Gastroesophageal sphincter (tissue), 4 donors: ENCODE measurements at places on chromosomes 2 and 18. TPM values are rescaled to one million over a fixed set of nuclear protein-coding genes. Genes with fewer than 3 reads are reported as not detected.

DNAJC5G gene
- not detected for total RNA-seq

IL36G gene
- total RNA-seq, result 0.78 TPM

- ATAC-seq, result no peak
These were observed 97.1 kb upstream of the MAP4K3 start for GRCh38 chr2:39534095-39534711.

GRCh38 chr2:162111958-162112850, 38.2 kb upstream of the DPP4 start:
- no peak for ATAC-seq

DNA sequence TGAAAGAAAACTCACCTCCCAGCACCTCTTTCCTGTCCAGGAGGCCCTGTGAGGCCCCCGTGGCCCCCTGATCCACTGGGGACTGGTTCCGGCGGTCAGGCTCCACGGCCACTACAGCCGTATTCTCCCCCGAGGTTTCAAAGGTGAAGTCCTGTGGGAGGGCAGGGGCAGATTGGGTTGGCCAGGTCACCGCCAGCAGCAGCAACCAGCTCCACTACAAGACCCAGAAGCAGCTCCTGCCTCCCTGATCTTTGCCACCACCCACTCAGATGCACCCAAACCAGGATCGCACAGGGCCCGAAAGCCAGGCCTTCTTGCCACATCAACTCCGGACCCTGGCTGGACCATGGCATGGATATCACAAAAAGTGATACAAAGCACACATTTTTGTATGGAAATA, 21.9 kb downstream of the SDC1 start:
- no peak for ATAC-seq

MYCN gene
- 0.35 TPM for total RNA-seq

DNA sequence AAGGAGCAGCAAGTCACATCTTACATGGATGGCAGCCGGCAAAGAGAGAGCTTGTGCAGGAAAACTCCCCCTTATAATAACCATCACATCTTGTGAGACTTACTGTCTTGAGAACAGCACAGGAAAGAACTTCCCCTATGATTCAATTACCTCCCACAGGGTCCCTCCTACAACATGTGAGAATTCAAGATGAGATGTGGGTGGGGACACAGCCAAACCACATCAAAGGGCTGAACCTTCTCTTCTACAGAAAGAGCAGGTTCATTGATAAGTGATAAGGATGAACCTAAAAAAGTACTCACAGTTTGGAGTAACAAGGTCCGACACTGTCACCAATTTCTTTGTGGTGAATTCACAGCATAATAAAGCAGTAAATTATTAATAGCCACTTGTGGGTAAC, 422.2 kb upstream of the FSIP2 start:
- no peak for ATAC-seq

GRCh38 chr2:120625865-120626560, 109.7 kb upstream of the GLI2 start:
- ATAC-seq, result no peak

DNA sequence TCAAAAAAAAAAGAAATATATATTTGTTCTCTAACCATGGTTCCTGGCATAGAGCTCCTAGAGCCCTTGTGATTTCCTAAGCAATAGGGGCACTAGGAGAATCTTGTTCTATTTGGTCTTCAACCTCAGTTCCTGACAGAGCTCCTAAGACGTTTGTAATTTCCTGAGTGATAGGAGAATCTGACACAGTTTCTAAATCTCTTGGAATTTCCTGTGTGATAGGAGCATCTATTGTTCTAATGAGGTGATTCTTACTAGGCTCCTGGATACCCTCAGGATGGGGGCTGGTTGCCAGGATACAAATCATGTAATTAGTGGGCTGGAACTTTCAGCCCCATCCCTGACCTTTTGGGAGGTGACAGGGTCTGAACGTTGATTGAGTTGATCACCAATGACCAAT, 245.8 kb downstream of the ZEB2 start:
- ATAC-seq, result no peak

- no peak for ATAC-seq
These were observed 15.6 kb upstream of the LAMA1 start for GRCh38 chr18:7133181-7133580.

DNA sequence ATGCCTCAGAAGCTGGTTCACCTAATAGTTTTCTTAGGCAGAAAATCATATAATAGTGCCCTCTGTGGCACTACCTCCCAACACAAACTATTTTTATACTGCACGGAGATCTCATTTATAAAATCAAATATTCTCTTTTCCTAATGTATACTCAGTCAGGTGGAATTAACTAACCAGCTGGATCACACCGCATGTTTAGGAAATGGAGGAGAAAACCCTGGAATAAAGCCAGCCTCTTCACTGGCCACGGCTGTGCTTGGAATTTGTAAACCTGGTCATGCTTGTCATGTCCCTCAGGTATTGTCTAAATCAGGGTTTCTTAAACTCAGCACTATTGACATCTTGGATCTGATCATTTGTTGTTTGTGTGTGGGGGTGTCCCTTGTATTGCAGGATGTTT, 85.6 kb downstream of the DOCK10 start:
- ATAC-seq, result no peak

- no peak for ATAC-seq
These were observed 16.0 kb downstream of the TBR1 start for GRCh38 chr2:161432107-161432506.

- no peak for ATAC-seq
These were observed 226.1 kb upstream of the TRIB2 start for GRCh38 chr2:12490641-12491040.

DNA sequence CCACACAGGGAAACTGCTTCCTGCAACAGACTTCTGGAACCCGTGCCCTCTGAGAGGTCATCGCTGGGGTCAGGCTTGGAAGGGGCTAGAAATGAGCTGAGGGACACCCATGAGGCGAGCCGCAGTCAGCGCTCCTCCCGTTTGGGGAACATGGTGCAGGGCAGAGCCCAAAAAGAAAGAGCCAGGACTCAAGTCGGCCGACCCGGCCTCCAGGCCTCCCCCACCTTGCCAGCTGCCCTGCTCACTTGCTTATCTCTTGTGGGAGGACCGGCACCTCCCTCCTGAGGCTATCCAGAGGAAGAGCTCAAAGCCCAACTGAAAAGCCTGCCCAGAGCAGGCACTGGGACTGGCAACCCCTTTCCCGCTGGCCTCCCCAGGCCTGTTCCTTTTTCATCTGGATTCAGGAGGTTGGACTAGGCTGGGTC, 43.6 kb downstream of the SCTR start:
- no peak for ATAC-seq

- no peak for ATAC-seq
These were observed 27.2 kb downstream of the PPP3R1 start for GRCh38 chr2:68225119-68225632.

PROC gene
- total RNA-seq, result not detected

GRCh38 chr18:72155327-72155726, 388.8 kb downstream of the CBLN2 start:
- no peak for ATAC-seq

- ATAC-seq, result peak; percentile 77
These were observed 12.4 kb upstream of the GMCL1 start for GRCh38 chr2:69816923-69817542.

GRCh38 chr18:5980721-5981120, 85.4 kb upstream of the TMEM200C start:
- ATAC-seq, result no peak

DNA sequence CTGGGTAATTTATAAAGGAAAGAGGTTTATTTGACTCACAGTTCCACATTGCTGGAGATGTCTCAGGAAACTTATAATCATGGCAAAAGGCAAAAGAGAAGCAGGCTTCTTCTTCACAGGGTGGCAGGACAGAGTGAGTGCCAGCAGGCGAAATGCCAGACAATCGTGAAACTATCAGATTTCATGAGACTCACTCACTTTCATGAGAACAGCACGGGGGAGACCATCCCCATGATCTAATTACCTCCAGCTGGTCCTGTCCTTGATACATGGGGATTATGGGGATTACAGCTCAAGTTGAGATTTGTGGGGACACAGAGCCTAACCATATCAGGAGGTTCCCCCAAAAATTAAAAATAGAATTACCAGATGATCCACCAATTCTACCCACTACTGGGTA, 675.5 kb upstream of the SLC8A1 start:
- no peak for ATAC-seq

DUSP2 gene
- 5.4 TPM for total RNA-seq

DNA sequence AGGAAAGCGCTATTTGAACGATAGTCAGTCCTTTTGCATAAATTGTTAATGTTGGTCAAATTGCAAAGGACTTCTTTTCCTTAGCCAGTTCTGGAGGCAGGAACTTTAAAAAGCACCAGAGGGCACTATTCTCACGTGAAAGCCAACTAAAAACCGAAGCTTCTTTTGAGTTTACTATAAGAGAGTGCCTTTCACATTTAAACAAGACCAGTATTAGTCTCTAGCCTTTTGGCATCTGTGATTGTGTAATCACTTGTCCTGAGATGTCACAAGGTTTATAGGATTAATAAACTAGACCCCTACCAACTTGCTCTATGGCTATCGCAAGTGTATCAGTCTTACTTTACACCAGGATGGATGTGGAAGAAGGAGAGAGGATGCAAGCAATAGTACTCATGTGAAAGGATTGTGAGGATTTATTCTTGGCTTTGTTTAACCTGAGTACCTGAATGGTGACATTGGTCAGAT, 14.4 kb upstream of the STAT4 start:
- ATAC-seq, result peak; percentile 62

GRCh38 chr2:40734797-40735196, 282.9 kb upstream of the SLC8A1 start:
- ATAC-seq, result no peak

DNA sequence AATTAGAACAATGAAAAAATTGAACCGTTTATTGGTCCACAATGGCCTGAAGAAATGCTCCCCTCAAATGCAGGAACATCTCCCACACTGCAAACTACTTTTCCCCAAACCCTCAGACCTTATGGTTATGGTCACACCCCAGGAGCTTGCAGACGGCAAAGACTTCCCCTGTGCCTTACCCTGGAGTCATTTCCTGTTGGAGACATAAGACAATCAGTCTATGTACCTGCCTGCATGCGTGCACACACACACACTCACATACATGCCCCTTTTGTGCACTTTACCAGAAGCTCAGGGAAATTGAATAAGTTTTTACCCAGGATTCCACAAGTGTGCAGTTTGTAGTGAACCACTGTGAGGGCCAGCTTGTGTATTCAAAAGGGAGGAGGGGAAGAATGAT, 281.9 kb upstream of the CELF4 start:
- no peak for ATAC-seq

DNA sequence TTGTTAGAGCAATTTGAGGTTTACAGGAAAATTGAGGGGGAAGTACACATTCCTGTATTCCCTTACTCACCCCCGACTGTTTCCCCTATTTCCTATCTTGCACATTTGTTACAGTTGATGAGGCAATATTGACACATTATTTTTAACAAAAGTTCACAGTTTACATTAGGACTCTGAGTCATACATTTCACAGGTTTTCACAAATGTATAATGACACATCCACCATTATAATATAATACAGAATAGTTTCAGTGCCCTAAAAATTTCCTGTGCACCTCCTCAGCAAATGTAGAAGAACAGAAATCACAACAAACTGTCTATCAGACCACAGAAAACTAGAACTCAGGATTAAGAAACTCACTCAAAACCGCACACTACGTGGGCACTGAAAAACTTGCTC, 160.6 kb upstream of the RMP24 start:
- ATAC-seq, result no peak

SNTG2 gene
- 1.5 TPM for total RNA-seq
